ENCODE measurements at places on chromosomes 7 and 10.

DNA sequence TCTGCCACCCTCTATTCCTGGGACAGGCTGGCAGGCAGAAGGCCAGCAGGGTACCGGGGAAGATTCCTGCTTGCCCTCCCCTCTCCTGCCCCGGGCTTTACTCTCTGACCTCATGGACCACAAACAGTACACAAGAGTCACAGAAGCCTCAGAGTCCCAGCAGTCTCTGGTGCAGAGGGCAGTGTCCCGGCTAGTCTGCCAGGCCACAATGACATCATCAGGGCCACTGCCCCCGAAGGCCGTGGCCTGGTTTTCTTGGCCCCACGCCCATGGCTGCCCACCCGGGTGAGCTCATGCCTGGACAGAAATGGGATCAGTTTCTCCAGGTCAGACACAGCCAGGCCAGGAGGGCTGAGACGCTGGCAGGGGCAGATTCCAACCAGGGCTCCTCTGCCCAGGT, 91.9 kb downstream of the MYL10 start:
- no peak for DNase-seq

DNA sequence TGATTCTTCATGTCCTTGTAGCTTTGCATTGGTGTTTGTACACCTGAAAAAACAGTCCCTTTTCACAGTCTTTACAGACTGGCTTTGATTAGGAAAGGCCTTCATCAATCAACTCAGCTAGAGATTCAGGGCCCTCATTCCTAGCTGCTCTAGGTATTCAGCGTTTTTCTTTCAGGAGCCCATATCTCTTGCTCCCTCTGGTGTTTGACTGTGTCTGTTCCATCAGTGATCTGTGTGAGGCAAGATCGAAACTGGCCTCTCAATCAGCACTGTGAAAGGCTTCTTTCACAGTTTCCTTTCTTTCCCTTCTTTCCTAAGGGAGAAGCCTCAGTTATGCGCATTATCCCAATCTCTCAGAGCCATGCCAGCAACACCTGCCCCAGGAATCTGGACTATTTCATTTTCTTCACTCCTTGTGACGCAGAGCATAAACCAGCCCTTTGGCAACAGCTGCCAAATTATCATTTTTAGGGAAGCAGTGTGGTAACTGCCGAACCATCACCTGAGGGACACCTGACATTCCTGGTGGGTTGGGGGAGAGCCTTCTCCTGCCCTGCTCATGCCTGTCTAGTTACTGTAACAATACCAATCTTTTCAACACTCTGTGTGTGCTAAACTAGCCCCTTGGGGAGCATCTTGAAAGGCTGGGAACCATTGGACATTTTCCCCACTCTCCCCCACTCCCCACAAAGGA, 75.7 kb upstream of the CCDC71L start:
- DNase-seq: peak; percentile 53

- DNase-seq: no peak
Measured at GRCh38 chr10:102804382-102805055, 32.7 kb downstream of the CYP17A1 start.

DNA sequence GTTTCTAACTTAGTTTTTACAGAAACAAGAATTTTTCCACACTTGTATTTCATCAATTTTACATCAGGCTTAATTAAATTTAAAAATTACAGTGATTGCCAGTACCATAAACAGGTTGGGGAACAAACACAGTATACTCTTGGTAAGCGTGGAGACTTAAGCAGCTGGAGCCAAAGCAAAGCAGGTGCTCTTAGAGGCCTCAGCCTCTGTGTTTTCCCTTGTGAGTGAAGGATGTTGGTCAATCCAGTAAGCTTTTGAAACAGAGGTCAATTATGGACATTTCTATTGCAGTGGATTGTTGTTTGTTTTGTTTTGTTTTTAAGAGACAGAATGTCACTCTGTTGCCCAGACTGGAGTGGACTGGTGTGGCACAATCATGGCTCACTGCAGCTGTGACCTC, 100.6 kb upstream of the CELF2 start:
- DNase-seq: no peak

- DNase-seq: no peak
Measured at GRCh38 chr7:32580646-32581045, 85.4 kb downstream of the AVL9 start.

GRCh38 chr10:124403548-124403947, 15.2 kb downstream of the OAT start:
- DNase-seq: no peak

DNA sequence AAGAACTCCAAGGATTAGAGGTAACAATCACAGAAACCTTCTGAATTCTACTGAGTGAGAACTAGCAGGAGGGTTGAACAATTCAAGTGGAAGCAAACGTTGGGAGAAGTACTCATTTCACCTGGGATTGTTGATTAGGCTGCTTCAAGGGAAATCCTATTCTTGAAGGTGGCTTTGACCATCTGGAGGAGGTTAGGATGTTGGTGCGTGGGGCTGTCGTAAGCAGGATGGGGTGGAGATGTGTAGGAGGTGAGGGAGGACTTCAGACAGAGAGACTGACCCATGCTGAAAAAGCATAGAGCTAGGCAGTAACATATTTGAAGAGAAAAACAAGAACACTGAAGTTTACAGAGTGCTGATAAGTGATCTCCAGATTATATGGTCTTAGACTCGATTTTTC, 147.9 kb downstream of the FRMD4A start:
- DNase-seq: no peak

DNA sequence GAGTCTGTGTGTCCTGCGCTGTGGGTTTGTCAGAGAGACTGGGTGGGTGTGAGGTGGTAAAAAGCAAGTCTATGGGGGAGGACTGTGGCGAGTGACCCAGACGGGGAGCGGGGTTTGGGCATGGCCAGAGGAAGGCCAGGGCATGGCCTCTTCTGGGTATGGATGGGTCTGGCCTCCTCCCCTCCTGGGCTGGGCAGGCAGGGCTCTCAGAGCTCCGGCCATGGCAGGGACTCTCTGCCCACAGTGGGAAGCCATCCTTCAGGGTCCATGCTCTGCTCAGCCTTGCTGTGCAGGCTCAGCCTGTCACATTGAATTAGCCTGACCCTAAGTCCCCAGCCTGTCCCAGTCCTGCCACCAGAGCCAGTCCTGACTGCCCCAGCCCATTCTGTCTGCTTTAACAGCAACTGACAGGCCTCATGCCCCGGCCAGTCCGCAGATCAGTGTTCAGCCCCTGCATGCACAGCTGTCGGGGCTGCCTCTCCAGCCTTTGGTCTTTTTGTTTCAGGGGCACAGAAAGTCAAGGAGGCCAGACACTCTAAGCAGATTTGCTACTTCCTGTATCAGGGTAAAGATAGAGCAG, 7.9 kb downstream of the ANTXRL start:
- no peak for DNase-seq

GRCh38 chr7:120190109-120190508, 82.9 kb upstream of the KCND2 start:
- no peak for DNase-seq

GRCh38 chr7:31006857-31007256, 43.1 kb downstream of the GHRHR start:
- DNase-seq: no peak

DNA sequence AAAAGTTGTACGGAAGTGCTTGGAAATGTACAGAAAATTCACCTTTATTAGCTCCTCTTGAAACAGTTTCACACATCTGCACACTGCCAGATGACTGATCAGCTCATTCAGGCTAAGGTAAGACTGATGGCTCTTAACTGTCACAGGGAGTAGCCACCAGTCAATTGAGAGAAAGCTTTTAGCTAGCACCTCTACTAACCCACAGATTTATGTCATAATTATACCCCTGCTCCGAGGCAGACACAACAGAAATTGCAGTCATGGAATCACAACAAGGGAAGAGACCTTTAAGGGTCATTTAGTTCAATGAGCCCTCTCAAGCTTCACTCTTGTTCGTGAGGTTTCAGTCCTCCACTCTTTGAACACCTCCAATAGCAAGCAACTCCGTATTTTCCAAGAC, 235.4 kb downstream of the TRIL start:
- DNase-seq: peak; percentile 92

GRCh38 chr10:98301664-98302319, 33.8 kb upstream of the LOXL4 start:
- no peak for DNase-seq

DNA sequence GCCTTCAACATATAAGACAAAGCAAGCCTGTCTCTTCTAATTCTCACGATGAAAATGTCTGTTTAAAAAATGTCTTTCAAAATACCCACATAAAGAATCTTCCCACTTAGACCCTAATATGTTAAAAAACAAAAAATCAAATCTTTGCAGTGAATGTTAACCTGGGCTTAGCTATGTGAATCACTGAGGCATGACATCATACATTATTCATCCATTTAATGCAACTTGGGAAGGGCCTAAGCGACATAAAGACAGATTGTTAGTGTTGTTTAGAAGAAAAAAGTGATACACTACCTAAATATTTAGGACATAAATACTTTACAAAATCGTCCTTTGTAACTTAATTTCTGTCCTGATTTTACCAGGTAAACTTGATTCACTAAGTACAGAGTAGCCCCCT, 648.5 kb upstream of the NRP1 start:
- no peak for DNase-seq

- DNase-seq: no peak
Measured at GRCh38 chr10:15482156-15482555, 111.1 kb upstream of the FAM171A1 start.

- no peak for DNase-seq
Measured at GRCh38 chr7:103093429-103093828, 18.5 kb downstream of the ARMC10 start.

DNA sequence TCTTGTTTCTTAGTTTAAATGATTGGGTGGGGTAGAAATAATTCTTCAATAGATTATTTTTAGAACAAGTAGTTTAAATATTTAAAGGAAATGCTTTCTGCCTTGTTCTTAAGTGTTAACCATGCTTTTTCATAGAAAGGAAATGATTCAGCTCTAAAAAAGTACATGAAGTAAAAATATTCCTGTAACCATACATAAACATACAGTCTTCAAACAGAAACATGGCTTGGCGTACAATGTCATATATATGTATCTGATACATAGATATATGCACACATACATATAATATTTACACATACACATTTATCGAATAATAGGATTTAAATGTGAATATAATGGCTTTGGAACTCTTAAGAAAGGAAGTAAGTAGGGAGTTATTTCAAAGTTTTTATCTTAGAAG, 84.4 kb downstream of the RUNDC3B start:
- no peak for DNase-seq

DNA sequence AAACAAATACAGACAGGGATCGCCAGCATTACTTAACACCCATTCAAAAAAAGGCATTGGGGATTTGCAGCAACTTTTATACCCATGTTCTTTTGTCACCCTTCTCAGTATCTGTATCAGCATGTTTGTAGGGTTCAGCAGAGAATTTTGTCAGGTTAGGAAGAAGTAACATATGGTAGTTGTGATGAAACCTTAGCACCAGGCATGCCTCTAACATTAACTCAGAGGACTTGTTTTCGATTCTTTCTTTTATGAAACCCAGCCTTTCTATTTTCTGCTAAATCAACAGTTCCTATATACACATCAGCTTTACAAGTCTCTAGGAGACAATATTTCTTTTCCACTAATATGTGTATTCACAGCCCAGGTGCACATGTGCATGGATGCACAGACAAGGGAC, 22.4 kb upstream of the HDAC9 start:
- no peak for DNase-seq

DNA sequence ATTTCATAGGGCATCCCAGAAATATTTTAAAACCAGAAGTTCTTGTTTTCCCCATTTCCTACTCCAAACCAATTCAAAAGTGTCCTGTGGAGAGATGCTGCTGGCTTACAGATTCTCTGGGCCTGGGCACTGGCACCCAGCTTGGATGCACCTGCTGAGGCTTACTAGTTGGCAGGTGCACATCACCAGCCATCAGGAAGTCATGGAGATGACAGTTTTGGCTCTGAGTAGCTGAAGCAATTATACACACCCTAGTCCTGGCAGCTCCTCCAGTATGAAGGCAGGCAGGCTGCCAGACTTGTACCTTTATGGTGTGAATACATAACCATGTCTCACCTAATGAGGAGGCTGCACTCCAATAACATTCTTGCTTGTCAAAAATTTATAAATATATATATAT, 276.6 kb upstream of the GHITM start:
- DNase-seq: no peak
